RCC 7860 (cell line): ENCODE measurements at places on chromosomes 1 and 21.
A peak's percentile ranks its signal among the peaks of the same experiment; 100 is the strongest.

DNA sequence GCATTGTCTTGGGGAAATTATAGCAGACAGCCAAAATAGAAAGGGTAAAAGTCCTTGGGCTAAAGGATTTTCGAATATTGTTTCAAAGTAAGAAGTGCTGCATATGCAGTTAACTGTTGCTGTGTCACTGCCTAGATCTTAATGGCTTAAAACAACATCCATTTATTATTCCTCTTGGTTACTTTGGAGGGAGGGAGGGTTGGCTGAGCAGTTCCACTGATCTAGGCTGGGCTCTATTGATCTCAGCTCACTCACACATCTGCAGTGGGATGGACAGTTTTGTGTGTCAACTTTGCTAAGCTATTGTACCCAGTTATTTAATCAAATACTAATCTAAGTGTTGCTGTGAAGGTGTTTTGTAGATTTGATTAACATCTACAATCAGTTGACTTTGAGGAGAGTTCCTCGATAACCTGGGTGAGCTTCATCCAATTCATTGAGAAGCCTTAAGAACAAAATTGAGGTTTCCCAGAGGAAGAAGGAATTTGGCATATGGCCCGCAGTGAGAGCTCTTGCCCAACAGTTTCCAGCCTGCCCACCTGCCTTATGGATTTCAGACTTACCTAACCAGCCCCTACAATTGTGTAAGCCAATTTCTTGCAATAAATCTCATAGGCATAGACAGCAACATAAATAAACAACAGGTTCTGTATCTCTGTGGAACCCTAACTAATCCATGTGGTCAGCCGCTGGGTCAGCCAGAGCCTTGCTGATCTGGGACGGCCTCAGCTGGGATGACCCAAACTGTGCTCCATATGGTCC lies 187.3 kb downstream of the AK5 start:
- no peak for DNase-seq

- DNase-seq, result no peak
Observed at GRCh38 chr1:182149411-182149965, 88.0 kb upstream of the ZNF648 start.

DNA sequence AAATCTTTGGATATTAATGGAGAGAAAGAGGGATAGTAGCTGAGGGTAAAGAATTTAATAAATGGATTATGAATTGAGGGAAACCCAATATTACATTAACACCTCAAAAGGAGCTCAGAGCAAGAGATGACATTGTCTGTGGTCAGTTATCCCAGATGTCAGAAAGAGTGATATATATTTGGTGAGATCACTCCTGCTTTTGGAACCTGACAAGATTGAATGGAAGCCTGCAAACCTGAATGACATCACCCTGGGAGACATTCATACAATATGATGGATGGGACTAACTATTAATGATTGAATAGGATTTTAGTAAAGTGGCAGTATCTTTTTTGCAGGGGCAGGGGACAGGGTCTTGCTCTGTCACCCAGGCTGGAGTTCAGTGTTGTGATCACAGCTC lies 6.8 kb upstream of the IFI6 start:
- DNase-seq, result no peak

GRCh38 chr1:18200136-18200717 lies 92.6 kb downstream of the IGSF21 start:
- DNase-seq, result no peak

- DNase-seq, result no peak
Observed at GRCh38 chr1:160030657-160031364, 979 bp downstream of the PIGM start.

DNA sequence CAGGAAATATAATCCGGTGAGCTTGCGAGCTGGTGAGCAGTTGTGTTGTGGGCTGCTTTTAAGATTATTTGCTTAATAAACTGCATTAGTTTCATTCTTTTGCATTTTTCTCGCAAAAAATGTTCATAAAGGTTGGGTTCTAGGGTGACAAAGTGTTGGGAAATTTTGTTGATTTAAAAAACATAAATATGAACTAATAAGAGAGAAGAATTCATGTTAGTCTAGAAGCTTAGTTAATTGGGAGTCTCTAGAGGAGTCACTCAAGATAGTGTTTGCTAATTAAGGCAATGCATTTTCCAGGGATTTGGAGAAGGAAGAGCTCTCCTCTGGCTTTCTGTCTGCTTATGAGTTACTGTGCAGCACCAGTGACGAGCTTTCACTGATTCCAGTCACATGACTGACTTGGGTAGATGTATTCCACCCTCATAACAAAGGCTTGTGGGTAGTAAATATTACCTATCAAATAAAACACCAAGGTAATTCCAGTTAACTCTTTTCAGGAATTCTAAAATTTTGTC lies 417.0 kb downstream of the PTBP2 start:
- DNase-seq, result no peak

DNA sequence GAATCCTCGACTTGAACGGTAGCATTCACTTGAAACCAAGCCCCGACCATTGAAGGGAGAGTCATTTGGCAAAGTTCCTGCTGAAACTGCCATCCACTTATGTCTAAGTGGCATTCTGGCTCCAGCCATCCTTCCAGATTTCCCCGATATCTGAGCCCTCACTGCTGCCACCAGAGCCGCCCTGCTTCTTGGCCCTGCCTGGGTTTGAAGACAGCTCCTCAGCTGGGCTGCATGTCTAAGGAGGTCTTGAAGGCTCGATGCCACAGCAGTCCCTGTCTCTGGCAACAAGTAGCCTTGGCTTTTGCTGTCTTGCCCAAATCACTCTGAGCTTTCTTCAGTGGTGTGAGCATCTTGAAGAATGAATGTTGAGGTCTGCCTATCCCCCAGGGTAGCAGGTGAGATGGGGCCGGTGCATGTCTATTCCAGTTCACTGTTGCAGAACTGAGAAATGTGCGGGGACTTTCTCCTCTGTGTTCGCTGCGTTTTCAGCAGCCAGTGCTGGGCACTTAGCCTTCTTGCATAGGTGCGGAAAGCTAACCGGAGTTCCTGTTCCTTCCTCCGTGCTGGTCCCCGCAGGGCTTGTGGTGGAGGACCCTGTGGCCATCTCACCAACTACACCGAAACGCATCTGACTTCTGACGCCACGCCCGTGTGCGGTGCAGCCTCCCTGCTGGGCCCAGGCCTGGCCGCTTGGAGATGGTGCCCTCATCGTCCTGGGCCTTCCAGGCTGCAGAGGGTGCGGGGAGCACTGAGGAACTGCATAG lies 29.2 kb downstream of the MAN1C1 start:
- no peak for DNase-seq

- DNase-seq, result no peak
Observed at GRCh38 chr1:117696561-117696960, 90.7 kb downstream of the TENT5C start.

GRCh38 chr1:16151196-16151994 lies 4.5 kb downstream of the EPHA2 start:
- DNase-seq, result peak; percentile 40

DNA sequence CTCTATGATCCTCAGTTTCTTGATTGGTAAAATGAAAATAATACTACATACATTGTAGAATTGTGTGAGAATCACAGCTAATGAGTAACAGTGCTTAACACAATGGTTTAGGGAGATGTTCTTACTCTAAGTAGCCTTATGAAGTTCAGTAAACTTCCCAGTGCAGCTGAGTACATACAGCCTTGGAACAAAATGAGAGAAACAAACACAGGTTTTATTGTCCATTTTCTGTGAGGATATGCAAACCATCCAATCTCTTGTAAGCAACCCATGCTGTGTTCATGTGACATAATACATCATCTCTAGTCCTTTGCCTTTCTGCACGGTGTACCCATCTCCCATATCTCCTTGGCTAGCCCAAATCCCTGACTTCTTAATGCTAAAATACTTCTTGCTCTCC lies 14.7 kb upstream of the STRIP1 start:
- DNase-seq, result no peak

DNA sequence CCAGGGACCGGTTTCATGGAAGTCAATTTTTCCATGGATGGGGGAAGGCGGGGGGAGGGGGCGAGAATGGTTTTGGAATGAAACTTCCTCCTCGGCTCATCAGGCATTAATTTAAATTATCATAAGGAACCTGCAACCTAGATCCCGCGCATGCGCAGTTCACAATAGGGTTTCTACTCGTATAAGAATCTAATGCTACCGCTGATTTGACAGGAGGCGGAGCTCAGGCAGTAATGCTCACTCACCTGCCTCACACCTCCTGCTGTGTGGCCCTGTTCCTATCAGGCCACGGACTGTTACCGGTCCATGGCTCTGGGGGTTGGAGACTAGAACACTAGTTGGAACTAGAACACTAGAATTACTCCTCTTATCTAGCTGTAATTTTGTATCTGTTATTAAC lies 38.0 kb downstream of the PRRX1 start:
- no peak for DNase-seq

DNA sequence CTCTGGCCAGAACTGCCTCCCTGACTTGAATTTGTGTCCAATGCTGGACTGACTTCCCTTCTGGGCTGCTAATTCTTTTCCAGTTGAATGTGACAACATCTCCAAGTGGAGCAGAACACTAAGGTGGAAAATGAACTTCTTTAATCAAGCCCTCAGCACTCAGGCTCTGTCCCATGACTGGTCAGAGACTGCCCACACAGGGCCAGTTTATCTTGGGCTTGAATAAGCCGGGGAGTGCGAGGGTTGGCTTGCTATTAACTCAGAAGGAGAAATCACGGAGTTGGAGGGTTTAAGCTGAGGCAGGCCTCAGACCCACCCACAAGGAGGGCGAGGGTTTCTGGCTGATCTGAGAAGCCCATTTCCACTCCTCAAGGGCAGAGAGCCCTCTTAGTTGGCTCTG lies 12.4 kb downstream of the KCNA10 start:
- DNase-seq, result no peak

GRCh38 chr1:27489973-27490741 lies at the start of gene WASF2:
WASF2 (minus strand) TSS chr1:27490167; CDS start chr1:27428890, 61,277 bp downstream.
- peak; percentile 92 for DNase-seq

GRCh38 chr1:230768903-230769570 lies 21.8 kb downstream of the CAPN9 start:
- no peak for DNase-seq

DNA sequence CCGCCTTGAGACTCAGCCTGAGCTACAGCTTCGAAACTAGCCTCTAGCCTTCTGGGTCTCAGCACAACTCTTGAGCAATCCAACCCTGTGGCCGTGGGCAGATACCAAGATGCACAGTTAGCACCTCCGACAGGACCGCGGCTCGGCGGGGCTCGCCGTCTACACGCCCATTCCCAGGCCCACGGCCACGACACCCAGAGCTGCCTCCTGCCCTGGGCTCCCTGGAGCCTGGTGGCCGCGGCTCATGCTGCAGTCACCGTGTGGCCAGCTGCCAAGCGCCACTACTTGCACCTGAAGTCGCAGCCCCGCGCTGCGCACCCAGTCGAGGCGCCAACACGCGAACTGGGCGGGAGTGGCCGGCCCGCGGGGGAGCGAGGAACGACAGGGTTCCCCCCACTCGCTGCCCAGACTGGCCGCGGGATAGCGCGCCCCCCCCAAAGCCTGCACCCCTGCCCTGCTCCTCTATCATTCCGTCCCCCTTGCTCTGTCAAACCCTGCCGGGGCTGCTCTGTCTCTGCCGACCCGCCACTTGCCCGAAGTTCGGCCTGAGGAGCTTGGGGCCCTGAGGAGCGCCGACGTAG lies 729 bp upstream of the CDCA8 start:
- DNase-seq, result peak; percentile 25

DNA sequence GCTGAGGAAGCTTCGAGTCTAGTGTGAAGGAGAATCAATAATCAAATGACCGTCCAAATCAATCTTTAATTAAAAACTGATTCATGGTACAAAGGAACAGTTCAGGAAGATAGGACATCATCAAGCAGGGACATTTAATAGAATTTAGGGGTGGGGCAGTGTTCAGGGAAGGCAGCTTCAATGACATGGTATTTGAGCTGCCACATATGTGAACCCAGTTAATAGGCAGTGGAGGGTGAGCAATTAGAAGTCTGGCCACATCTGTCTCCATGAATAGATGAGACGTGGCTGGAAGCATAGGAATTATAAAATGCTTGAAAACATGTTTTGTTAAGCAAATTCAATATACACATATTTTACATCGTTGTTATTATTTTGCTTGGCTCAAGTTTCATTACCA lies 362.7 kb downstream of the PRDM2 start:
- no peak for DNase-seq

DNA sequence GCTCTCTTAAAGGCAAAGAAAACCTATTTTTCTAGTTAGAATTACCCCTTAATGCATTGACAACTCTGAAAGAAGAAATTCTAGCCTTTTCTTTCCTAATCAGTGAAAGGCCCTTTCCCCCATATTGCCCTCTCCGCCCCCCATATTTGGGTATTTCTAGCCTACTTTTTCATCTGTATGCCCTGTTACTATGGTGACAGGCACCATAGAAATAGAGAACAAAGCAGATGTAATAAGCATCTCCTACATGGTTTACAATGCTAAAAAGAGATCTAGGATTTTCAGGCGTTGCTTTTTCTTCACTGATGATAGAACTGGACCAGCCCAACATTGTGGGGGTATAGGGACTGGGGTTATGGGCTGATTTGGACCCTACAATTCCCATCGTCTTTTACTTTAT lies 14.5 kb downstream of the LRRC8B start:
- no peak for DNase-seq

DNA sequence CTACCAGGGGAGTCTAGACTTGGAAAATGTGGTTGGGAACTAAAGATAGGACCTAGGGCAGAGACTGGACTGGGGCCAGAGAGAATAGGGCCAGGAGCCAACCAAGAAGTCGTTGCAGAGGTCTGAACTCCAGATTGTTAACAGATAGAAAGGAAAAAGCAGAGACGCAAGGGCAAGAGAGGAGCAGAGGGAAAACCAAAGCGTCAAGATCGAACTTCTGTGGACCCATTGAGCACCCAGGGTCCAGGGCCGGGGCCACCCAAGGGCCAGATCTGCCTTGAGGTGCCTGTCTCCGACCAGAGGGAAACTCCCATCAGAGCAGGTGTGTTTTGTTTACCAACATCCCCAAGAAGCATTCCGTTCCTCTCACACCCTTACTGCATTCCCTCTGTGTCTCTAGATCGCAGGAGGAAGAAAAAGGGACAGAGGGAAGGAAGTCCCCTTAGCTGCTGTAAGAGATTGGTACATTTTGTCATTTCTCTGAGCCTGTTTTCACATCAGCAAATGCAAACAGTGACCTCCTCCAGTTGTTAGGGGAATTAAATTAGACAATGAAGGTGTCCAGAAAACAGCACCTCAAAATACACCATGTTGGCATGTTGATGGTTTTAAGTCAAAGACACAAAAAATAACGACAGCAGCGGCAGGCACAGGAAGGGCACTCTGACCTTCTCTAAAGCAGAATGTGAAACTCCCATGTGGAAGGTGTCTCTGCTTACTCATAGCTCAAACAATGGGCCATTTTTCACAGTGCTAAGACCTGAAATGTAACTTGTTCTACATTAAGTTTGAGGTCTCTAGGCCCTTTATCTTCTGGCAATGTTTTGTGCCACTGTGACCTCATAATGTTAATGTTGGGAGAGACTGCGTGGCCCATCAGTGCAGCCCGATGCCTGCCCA lies 105.8 kb upstream of the RAB4A start:
- DNase-seq, result no peak

GRCh38 chr21:34351786-34352241 lies 12.0 kb upstream of the KCNE2 start:
- peak; percentile 34 for DNase-seq

DNA sequence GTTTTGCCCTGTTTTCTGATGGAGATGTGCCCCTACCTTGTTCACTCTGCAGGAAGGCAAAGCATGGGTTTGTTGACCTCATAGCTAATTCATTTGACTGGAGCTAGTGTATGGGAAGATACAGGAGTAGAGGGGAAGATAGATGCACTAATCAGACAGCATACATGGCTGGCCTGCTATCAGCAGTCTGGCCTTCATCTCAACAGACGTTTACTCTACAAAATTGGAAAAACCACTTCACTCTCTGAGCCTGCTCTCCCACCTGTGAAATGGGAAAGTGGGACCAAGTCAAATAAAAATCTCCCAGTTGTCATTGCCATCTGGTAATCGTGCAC lies 235.2 kb upstream of the RAB4A start:
- DNase-seq, result no peak

- no peak for DNase-seq
Observed at GRCh38 chr1:61981870-61982660, 212.6 kb upstream of the L1TD1 start.
